HEK293T (cell line): ENCODE measurements at places on chromosomes 4 and X.

GRCh38 chr4:156309031-156309430, 355.4 kb upstream of the CTSO start:
- no peak for DNase-seq

GRCh38 chrX:96722781-96723180, 38.1 kb downstream of the DIAPH2 start:
- no peak for DNase-seq

DNA sequence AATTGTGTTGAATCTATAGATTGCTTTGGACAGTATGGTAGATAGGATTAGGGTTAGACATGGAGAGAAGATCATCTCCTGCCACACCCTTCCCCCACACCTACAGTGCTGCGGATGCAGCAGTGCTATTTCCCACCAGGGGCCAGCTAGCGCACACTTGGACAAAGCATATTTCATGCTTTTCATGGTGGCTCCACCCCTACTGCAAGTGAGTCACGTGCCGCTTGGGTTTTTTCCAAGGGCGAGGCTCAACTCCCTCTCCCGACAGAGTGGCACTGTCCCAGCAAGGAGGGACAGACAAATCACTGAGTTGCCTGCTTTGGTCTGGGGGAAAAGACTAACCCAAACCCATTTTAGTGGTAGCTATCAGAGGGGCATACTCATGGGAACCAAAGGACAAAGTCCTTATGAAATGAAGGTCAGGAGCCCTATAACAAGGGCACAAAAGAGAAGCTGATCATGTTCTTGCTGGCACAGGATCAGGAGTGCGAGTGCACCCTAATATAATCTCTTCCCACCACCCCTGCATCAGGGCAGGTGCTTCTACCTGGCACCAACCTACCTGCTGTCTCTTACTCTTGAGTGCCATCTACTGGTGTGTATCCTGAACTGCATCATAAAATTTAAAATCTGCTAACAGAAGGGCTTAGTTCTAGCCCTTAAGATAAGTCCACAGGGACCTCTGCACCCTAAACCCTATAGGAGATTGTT, 55.1 kb upstream of the PGAM4 start:
- DNase-seq, result peak; percentile 47

GRCh38 chrX:67684136-67684535, 140.3 kb downstream of the AR start:
- DNase-seq, result no peak
